ENCODE measurements at places on chromosomes 12 and 14.

GRCh38 chr14:74596741-74597450, 15.1 kb downstream of the LTBP2 start:
- DNase-seq: no peak

DNA sequence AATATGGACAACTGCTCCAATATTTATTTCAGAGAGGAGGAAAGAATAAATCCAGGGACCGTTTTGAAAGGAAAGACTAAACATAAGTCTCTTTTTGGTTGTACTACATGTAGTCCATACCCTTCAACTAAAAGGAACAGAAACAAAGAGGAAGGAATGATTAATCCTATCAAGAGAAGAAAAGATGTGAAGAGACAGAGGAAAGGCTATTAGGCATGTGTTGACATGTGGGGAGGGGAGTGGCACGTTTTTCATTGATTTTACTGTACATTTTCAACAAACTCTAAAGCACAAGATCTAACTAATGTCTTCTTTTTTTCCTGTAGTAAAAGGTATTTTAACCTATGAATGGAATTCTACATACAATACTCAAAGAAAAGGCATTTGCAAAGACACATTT, 85.6 kb downstream of the NAV3 start:
- DNase-seq: no peak

DNA sequence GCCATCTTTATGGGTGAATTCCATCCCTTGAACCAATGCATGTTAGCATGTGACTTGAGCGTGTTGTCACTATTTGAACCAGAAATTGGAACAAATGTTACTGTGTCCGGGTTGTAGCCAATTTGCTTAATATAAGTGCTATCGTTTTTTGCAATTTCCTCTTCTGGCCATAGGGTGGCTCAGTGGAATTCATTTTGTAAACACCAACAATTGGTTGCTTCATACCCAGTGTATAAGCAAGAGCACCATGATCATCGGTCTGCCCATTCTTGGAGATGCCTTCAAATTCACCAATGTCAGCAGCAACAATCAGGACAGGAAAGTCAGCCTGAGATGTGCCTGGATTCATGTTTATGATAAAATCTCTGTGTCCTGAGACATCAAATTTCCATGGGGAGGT, 5.0 kb upstream of the NEDD1 start:
- DNase-seq: no peak

GRCh38 chr14:68395604-68396003, 397.3 kb downstream of the ZFP36L1 start:
- no peak for DNase-seq

DNA sequence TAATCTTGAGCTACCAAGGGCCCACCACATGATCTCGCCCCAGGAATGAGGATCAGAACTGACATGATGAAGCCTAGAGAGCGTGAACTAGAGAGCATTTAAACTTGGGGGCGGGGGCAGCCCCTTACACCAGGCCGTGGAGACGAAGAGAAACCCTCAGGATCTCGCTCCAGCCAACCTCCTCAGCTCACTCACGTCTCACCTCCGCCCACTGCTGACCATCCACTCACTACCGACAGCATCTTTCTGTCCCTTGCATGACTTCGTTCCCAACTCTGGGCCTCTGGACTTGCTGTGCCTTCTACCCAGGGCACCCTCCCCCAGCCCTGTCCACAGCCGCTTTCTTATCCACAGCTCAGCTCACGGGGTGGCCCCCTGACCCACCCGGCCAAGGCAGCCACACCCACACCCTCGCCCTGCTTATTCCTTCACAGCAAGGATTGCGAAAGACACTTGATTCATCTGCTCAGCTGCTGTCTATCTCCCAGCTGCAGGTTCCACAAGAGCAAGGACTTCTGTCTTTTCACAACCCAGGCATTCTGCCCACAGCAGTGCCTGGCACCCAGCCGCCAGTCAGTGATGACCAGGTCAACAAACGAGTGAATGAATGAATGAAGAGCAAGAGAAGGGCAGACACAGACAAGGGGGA, 6.4 kb downstream of the STX2 start:
- DNase-seq: no peak

DNA sequence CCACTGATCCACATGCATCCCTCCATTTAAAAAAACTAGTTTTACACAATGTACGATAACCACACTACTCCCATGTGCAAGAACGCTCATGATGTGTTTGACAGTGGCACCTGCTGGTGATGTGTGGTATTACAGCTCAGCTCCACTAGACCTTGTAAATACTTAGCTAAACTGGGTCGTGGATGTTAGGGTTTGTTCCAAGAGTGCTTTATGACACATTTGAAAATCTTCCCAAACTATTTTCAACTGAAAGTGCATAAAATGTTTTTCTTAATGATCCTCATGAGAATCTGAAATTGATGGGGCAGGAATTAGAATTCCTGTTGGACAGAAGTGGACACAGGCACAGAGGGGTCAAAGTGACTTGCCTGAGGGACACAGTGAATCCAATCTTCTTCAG, 99.2 kb downstream of the SCARB1 start:
- DNase-seq: no peak

DNA sequence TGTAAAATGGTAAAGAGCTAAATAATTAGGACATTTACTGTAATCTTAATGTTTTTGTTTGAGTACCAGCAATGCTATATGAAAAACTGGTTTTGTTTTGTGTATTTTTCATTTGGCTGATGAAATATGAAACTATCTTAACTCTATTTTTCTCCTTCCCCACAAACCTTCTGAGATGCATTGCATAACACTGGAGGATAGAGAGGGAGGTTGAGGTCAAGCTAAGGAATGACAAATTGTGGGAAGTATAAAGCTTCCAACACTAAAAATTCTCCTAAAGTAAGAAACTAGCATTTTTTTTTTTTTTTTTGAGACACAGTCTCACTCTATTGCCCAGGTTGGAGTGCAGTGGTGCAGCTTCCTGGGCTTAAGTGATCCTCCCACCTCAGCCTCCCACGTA, 31.5 kb upstream of the SRP54 start:
- no peak for DNase-seq

GRCh38 chr12:56657416-56658379, 11.9 kb upstream of the ATP5F1B start:
- DNase-seq: no peak

DNA sequence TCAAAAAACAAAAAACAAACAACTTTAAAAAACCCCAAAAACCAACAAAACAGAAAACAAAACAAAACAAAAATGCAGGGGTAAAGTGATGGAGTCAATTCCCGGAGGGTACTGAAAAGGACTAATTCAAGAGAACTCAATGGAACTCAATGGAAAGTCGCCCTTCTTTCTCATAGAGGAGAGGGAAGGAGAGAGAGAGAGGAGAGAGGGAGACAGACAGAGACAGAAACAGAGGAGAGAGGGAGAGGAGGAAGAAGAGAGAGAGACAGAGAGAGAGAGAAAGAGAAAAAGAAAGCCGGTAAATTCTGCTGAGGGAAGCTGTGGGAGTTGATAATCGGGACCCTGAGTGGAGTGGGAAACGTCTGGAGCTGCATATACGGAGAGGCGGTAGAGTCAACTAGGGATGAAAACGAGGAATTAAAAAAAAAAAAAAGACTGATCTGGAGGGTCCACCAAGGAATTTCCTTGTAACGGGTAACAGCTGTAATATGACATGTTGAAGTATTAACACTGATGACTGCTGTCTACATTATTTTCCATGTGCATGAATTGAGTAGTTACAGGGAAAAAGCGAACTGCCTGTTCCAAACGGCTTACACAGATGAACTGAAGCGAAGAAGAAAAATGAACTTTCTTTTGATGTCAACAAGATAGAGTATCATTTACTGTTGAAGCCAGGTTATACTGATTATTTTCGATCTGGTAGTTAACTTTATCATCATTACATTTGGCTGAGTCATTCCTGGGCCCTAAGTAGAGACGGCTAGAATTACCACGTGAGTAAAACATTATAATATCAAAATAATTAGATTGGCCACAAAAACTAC, 934 bp upstream of the ZC2HC1C start:
- no peak for DNase-seq

DNA sequence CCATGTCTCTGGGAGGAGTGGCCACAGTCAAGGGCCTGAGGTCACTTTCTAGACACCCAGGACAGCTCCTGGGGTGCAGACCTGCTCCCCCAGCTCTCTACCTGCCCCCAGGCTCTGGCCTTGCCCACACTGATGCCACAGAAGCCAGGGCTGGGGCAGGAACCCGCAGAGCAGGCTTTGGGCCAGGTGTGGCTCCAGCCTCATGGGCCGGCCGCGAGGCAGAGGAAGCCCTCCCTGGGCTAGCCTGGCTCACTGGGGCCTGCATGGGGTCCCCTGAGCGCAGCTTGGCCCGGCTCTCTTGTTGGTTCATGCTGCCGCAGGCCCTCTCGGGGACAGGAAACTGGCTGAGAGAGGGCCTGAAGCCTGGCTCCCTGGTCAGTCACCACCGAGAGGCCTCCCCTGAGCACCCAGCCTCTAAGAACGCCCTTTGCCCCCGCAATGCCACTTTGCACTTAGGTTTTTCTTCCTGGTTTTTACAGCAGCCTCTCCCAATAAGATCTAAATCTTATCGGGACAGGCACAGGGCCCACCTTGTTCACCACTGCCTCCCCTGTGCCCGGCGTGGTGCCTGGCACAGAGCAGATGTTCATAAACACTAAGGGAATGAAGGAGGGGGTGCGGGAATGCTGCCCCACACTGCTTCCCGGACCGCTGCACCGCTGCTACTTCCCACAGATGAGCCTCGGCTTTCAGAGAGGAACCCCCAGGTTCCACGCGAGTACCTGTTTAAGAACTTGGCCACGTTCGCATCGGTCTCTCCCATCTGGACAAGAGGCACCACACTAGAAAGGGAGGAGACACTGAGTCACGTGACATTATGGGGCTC, 14.7 kb downstream of the MMAB start:
- no peak for DNase-seq

DNA sequence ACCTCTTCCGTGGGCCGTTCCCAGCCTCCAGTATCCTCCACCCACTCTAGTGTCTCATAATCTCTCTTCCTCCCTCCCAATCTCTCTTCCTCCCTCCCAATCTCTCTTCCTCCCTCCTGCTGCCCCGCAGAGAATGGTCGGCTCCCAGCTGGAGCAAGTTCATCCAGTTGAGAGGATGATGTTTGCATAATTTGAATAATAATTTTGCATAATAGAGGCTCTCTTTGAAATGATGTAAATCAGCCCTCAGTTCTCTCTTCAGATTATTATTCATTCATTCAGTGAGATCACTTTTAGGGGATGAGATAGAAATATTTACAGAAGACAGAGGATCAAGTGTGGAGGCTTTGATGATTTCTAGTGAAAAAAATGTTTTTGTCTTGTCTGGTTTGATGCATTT, 125.0 kb downstream of the PTPN11 start:
- no peak for DNase-seq

DNA sequence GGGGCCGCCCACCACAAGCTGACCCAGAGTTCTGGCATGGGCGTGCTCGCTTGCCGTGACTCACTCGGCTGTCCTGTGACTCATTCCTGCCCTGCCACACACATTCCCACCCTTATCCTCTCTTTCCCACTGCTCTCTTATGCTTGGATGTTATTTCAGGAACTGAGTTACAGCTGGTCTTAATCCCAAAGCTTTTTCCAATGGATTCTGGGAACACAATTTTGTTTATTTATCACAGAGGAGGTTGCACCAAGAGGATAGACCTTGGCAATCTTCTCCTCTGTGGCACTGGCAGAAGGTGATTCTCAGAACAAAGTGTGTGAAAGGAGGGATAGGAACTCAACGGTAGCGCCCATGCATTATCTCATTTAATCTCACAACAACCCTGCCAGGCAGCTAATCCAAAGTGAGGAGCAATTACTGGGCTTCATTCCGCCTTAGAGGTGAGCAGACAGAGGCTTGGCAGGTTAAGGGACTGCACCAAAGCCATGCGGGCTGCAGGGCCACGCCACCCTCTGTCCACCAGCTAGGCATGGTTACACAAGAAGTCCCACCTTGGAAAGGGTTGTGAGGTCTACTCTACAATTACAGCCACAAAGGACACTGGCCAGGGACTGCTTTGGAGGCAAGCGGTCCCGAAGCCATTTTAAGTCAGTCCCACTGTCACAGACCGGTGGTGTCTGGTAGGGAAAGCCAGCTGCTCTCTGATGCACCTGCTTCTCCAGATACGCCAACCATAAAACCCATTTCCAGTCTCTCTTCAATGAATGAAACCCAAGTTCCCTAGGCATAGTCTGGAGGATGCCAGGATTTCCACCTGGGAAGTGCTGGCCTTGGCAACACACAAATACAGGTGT, 32.9 kb downstream of the SYNE3 start:
- peak; percentile 69 for DNase-seq

DNA sequence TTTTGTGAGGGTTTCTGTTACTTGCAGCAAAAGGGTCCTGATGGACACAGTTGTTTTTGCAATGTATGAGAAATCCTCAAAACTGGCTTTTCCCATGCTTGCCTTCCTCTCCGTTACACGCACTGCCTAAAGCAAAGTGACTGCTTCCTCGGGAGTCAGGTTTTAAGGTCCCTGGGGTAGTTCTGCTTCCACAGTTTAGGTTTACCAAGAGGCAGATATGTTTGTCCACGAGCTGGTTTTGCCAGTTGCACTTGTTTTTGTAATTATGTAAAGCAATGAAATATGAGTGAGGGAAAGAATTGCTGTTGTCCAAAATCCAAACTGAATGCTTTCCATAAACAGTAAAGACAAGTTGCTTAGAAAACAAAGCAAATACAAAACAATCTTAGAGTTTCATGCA, 290.7 kb upstream of the AMIGO2 start:
- DNase-seq: no peak

DNA sequence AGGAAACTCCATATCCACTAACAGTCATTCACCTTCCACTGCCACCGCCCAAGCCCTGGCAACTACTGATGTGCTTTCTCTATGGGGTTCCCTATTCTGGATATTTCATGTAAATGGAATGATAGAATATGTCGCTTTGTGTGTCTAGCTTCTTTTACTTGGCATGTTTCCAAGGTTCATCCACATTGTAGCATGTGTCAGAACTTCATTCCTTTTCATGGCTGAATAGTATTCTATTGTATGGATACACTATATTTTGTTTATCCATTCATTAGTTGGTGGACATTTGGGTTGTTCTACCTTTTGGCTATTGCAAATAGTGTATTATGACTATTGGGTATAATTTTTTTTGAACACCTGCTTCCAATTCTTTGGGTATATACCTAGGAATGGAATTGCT, 8.6 kb downstream of the POU6F1 start:
- no peak for DNase-seq

- DNase-seq: no peak
Observed at GRCh38 chr12:121205491-121205890, 4.4 kb upstream of the P2RX4 start.

DNA sequence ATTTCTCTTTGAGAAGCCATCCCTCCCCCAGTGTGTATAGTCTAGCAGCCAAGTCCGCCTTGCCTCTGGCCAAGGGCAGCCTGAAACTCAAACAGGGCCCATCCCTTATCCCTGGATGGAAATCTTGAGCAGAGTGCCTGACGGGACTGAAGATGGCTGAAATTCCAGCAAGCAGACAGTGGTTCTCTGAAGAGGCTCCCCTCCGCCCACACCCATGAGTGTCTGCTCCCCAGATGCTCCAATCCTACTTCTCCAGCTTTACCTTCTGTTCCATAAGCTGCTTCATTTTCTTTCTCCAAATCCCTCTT, 396.2 kb downstream of the NUAK1 start:
- DNase-seq: no peak

Measured in right forelimb (tissue), 1 donor.